ENCODE measurements at places on chromosomes 2 and 18. TPM values are rescaled to one million over a fixed set of nuclear protein-coding genes. Genes with fewer than 3 reads are reported as not detected.

EML4 gene
- 94.7 TPM for total RNA-seq

DNA sequence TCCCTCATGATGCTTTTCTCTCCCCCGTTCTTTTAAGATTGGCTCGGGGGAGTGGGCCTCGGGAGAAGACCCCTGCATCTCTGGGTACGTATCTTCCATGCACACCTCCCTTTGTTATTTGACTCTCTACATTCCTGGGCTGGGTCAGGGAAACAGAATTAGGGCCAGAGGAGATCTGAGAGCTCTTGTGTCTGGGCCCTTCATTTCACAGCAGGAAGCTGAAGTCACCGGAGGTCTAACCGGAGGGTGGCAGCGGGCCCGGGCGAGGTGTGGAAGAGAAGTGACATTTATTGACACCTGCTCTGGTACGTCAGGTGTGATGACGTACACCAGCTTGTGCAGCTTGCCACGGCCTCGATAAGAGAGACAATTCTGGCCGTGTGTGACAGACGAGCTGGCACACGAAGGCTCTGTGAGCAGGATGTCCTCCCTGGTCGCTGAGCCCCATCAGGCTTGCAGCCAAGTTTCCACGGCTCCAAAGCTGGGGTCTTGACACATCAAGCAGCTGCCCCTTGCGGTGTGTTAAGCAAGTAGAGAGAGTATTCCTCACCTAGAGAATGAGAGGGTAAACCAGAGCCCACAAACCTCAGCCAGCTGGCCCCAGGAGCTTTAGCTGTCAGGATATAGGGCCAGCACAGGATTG is 30.4 kb downstream of the TOGARAM2 start:
- no peak for DNase-seq
- peaks cover 17% of the 10 kb centered on the region for H3K4me1 ChIP-seq
- H3K27me3 ChIP-seq = no peaks in the 10 kb centered on the region
- H3K27ac ChIP-seq = no peak overlapping the region
- no peaks in the 10 kb centered on the region for H3K36me3 ChIP-seq
- H3K4me3 ChIP-seq = no peak overlapping the region

DNA sequence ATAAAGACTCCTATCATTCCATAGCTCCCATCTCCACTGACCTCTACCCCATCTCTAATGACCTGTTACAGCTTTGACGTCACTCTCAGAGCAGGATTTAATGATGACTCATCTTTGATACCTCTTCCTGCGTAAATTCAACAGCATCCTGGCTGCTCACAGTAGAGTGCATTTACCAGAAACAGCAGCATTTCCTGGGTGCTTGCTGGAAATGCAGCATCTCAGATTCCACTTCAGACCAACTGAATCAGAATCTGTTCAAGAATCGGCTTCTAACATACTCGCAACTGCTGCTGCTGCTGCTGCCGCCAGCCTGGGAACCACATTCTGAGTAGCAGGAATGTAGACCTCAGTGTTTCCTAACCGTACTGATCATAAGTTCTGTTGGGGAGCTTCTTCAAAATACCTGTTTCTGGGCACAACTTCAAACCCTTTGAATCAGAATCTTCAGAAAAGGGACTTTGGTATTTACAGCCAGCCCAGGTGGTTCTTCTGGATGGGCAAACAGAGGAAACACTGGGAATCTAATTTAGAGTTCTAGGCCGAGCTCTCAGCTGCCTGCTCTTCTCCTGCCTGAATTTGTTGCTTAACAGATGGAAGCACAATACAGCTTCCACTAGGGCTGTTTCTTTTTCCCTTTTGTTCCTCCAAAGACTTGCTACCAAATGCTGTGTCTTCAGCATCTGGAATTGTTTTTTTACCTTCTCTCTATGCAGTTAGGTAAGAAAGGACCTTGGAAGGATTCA is 241.4 kb downstream of the NCKAP5 start:
- H3K4me3 ChIP-seq = no peak overlapping the region
- DNase-seq = no peak
- H3K4me1 ChIP-seq = peaks cover 20% of the 10 kb centered on the region
- no peaks in the 10 kb centered on the region for H3K27me3 ChIP-seq

DNA sequence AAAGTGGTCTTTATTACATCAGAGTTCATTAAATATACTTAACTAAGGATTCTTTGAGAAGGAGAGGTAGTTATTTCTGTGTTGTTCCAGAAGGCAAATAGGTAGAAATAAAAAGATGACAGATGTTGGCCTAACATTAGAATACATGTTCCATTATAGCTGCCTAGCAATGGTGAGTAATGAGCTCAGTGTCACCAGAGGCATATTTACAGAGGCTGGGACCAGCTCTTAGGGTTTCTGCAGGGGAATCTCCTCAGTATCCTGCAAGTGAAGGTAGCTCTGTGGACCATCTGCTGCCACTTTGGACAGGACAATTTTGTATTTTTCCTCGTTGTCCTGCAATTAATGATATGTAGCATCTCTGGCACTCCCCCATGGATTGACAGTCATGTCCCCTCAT is 416.0 kb downstream of the THSD7B start:
- no peak for DNase-seq
- H3K27me3 ChIP-seq = no peaks in the 10 kb centered on the region

DNA sequence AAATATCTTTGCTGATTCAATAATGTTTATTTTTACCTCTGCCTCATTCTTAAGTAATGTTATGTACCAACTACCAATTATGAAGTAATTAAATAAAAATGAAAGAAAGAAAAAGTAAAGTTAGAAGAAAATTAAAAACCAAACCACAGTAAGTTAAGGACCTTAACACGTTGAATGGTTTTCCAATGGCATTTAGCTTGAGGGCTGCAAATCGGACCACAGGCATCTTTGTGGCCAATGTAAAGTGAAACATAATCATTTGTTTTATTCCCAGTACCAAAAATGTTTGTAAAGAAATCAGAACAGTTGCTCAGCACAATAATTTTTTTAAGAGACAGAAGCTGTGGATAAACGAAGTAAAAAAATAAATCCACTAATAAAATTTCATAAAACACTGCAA is 1455.5 kb upstream of the ZEB2 start:
- no peaks in the 10 kb centered on the region for H3K27me3 ChIP-seq
- no peak overlapping the region for H3K27ac ChIP-seq
- DNase-seq = no peak
- H3K36me3 ChIP-seq = no peaks in the 10 kb centered on the region
- H3K4me1 ChIP-seq = no peaks in the 10 kb centered on the region

All from WTC11 (cell line).